Pons (tissue), 1 donor: ENCODE measurements at places on chromosomes 11 and 22.

DNA sequence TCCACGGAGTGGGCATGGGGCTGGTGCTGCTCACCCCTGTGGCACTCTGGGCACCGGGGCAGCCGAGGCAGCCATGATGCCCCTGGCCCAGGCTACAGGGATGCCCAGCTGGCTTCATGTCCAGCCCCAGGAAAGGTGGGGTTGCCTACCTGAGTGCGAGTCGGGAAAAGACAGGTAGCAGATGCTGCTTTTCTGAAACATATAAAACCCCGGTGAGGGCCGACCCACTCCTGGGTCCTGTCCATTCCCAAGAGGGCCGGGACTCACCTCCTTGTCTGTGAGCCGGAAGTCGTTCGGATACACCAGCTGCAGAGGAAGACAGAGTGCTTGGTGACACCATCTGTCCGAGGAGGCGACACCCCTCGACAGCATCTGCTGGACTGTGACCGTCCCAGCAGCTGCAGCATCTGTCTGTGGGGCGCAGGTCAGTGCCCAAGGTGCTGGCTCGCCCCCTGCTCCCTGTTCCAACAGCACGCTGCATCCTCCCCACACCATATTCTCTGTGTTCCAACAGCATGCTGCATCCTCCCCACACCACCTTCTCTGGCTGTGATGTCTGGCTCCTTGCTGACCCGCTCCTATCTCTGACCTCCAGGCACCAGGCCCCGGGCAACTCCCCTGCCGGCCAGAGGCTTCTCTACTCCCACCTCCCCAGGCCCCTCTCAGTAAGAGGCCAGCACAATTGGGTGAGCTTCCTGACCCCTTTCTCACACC is 8.0 kb downstream of the DENND6B start:
- DNase-seq: no peak

DNA sequence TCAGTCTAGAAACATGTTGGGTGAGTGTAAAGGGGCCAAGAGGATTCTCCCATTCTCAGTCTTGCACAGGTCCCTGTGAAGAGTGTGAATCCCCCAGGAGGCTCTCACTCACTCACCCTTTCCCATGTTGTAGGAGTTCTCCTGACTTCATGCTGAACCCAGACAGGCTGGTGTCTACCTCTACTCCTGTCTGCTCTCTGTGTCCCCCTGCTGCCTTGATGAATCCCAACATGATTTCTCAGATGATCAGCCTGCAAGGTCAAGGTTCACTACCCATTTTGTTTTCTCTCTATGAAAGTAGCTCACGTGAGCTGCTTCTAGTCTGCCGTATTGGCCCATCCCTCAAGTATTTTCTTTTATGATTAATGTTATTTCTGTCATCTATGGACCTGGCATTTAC is 500.6 kb downstream of the ETS1 start:
- no peak for DNase-seq

DNA sequence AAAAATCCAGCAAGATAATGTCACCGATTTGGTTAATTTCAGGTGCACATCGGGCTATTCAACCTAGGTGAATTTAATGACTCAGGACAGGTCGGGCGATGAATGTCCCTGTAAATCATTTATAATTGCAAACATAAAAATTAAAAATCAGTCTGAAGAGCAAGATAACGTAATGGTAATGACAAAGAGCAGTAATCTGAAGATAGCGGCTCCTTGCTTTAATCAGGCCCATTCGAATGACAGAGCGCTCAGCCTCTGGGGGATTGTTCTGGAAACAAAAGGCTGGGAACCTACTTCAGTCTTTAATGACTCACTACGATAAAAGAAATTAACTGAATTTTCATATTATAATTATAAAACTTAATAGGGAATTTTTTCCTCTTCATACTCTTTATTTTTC is 61.3 kb downstream of the RCN1 start:
- DNase-seq: no peak

DNA sequence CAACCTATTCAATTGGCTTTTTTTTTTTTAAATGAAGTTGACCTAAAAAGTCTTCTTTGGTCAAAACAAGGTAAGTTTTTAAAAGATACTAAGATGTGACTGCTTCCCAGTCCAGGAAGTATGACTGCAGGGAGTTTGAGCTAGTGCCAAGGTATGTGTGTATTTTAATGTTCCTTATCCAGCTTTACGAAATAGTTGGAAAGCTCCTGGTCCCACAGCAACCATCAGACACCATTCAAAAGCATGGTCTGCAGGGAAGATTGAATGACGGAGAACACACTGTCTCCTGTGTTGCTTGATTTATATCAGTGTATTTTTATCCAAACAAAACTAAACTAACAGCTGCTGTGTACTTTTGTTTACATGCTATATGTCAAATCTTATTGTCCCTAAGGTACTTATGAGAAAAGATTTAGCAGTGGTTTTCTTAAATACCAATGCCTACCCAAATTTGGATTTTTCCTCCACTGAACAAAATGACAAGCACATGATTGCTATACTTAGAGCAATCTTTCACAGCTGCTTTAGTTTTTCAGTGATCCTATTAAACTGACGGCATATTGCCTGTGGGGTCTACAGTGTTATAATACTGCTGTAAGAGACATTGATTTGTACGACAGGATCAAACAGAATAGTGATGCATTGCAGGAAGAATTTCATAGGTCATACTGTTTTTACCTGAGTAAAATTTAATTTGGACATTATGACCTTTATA is 122.9 kb downstream of the DCDC1 start:
- DNase-seq: no peak

- DNase-seq: no peak
Observed at GRCh38 chr22:22214819-22215329, 29.7 kb upstream of the VPREB1 start.

DNA sequence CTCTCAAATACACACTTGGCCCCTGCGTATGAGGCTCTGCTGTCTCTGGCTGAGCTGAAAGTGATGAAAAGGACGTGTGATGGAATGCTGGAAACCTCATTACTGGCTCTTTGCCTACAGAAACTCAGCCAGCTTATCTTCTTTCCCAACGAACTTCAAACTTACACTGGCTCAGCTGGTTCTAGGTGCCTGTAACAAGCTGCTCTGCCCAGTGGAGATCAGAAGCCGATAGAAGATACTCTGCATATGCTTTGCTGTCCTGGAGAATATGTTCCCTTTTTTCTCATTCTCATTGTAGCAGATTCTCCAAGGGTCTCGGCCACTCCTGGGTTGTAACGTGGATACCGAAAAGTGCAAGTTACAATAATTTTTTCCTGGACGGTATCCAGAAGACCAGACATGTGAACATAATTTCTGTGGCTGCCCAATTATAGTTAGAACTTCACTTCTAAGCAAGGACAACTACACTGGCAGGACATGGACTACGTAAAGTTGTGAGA is 405.3 kb upstream of the CCDC90B start:
- peak; percentile 45 for DNase-seq

DNA sequence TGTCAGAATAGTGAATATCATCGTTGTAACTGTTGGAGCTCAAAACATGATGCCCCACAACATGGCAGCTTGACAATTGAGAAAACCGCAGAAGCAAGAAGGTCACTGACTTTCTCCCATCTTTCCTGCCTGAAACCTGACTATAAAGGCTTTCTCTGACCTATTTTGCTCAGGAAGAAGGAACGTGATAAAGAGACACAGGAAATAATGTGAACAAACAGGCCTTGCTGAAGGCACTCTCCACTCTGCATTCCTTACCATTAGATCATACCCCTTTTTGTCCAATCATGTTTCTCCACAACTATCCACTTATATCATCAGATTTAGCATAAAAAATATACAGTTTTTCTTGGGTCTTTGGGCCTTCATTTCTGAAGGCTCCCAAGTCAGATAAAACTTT is 916.8 kb downstream of the METTL15 start:
- no peak for DNase-seq

GRCh38 chr11:79956061-79956460 is 515.2 kb upstream of the TENM4 start:
- DNase-seq: no peak

DNA sequence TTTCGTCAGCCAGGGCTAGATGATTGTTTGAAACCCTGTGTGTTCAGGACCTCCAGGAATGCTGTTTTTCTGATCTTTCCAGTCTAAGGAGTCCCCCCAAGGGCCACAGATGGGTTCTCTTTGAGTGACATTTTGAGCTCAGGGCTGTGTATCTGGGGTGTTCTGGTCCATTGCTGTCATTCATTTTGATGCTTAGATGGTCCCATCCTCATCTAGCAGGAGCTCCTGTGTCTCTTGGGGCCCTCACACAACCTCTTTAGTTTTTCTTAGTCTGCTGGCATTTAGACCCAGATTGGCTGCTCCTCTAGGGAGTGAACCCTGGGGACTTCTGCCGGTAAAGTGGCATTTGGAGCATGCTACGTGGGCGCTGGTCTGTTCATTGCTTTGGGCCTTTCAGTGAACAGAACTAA is 39.1 kb downstream of the MED15 start:
- DNase-seq: no peak

GRCh38 chr11:133978794-133979193 is 22.0 kb upstream of the IGSF9B start:
- no peak for DNase-seq

DNA sequence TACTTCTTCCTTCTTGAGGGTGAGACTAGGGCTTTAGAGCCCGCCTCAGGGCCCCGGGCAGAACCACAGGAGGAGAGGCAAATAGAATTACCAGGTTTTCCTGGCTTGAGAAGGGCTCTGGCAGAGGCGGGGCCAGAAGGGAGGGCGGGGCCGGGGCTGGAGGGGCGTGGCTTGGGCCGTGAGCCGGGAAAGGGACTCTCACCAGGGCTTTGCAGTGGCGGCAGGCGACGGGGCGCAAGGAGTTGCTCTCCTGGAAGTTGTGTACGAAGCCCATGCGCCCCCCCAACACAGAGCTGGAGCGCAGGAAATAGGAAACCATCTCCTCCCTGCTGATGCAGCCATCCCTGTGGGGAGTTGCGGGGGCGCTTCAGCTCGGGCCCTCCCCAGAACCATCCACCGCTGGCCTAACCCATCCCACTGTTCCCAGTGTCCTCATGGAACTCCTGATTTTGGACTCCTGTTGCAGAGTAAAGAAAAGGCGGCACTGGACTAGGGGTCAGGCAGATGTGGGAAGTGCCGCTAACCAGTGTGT is 6.9 kb upstream of the NRXN2 start:
- DNase-seq: no peak

- DNase-seq: peak; percentile 93
Observed at GRCh38 chr22:48629631-48630432, 1197.8 kb downstream of the BRD1 start.

DNA sequence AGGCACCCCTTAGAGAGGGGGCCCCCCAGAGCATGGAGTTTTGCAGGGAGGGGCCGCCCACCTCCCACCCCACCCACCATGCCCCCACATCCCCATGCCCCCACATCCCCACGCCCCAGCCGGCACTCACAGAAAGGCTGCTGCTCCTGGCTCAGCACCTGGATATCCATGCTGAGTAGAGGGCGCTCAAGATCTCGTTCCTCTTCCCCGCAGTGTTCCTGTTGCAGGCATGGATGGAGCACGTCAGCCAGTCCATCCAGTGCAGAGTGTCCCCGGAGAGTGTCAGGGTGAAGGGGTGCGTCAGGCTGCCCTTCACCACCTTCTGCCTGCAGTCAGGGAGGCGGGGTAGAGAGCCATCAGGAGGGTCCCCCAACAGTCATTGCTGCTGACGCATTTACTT is 156.2 kb downstream of the CRYBB2 start:
- no peak for DNase-seq

GRCh38 chr11:41486424-41486823 is 27.0 kb upstream of the LRRC4C start:
- DNase-seq: no peak

GRCh38 chr22:45540122-45540521 is 37.4 kb downstream of the FBLN1 start:
- DNase-seq: no peak

- DNase-seq: no peak
Observed at GRCh38 chr11:75319035-75319877, 32.2 kb downstream of the ARRB1 start.

GRCh38 chr11:57417056-57417455 is 9.9 kb downstream of the SLC43A3 start:
- DNase-seq: no peak

DNA sequence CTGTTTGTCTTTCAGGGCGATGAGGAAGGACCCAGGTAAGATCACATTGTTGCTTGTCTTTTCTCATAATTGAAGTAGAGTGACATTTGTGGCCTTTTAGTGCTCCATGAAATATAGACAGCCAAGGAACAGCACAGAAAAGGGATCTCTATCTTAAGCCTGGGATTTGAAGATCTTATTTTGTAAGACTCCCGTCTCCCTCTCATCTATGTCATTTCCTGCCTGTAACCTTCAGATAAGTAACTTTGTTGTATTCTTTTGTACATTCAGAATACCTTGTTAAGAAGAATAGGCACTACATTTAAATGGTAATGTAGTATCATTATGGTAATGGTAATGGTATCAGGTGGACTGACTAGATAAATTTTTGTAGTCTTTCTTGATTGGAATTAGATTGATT is 72.8 kb downstream of the TRIM44 start:
- no peak for DNase-seq

GRCh38 chr11:66268952-66269905 is 790 bp downstream of the RAB1B start:
- DNase-seq: no peak

DNA sequence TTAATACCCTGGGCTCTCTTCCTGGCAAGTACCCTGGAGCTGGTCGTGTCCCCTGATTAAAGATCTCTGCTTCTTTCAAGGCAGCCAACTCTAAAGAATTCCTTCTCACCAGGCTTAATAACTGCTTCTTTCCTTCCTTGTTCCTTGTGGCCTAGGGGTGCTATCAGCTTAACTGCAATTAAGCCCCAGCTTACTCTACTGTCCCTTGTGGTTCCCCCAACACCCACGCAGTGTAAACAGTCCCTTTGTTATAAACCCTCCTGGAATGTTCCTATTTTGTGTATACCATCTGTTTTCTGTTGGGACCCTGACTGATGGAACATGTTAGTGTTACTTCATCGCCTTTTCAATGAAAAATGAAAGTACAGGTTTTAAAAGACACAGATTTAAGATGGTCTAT is 126.4 kb upstream of the KIRREL3 start:
- no peak for DNase-seq

- no peak for DNase-seq
Observed at GRCh38 chr11:111347723-111348115, 31.4 kb downstream of the POU2AF1 start.

DNA sequence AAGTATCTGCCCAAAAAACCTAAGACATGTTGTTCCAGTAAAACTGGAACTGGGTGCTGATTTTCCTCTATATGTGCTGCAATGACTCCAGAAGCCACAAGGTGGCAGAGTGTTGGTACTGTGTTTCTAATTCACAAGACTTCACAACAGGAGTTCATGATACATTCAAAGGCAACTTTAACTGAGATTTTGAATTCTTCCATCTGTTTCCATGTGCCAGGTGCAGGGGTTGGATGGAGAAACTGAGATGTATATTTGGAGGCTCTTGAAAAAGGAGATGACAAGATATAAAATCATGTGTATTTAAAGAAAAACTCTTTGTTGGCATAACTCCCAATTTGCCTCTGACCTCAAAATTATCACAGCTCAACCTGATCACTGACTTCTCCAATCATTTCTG is 1098.6 kb upstream of the CCDC90B start:
- DNase-seq: peak; percentile 87
